ENCODE measurements at places on chromosomes 4 and X.

- no peak for DNase-seq
These were observed 52.9 kb downstream of the PGRMC1 start for GRCh38 chrX:119288890-119289393.

DNA sequence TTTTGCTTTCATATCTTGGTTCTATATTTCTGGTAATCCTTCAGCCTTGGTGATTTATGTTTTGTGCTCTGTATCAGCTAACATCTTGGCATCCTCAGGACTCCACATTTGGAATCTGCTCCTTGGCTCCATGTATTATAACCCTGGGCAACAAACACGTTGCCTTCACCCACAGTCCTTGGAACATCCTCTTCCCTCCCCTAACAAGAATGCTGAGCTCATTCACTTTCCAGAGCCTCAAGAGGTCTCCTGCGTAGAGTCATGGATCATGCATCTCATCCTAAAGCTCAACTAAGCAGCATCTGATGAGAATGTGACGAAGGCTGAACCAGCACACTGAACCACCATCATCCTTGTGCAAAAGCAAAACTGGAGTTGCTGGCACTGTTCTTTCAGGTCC lies 60.5 kb upstream of the C1GALT1C1 start:
- no peak for DNase-seq

GRCh38 chr4:41590591-41590990 lies 52.6 kb downstream of the LIMCH1 start:
- DNase-seq: no peak

- DNase-seq: no peak
These were observed 78.6 kb upstream of the MXRA5 start for GRCh38 chrX:3425031-3425430.

- no peak for DNase-seq
These were observed 54.9 kb downstream of the REELD1 start for GRCh38 chr4:146269228-146269653.

Measured in stimulated activated CD4-positive, alpha-beta T cell treated with anti-CD3 and anti-CD28 coated beads, TNF-alpha, amount 100 ng/mL, for 48 hours (primary cell).